Bronchial epithelial cell (primary cell): ENCODE measurements at places on chromosomes 16 and 17. TPM values are rescaled to one million over a fixed set of nuclear protein-coding genes. Genes with fewer than 3 reads are reported as not detected.

Gene BAIAP2
- 48.7 and 60.3 TPM in 2 replicates for total RNA-seq

GRCh38 chr17:39002991-39003715 lies 36.0 kb upstream of the FBXO47 start:
- DNase-seq = no peak

Gene SPATA32
- under 0.01 TPM in 1 of 2 replicates, not detected in the other for total RNA-seq

Gene PRCD
- 0.13 TPM in 1 of 2 replicates, not detected in the other for total RNA-seq

DNA sequence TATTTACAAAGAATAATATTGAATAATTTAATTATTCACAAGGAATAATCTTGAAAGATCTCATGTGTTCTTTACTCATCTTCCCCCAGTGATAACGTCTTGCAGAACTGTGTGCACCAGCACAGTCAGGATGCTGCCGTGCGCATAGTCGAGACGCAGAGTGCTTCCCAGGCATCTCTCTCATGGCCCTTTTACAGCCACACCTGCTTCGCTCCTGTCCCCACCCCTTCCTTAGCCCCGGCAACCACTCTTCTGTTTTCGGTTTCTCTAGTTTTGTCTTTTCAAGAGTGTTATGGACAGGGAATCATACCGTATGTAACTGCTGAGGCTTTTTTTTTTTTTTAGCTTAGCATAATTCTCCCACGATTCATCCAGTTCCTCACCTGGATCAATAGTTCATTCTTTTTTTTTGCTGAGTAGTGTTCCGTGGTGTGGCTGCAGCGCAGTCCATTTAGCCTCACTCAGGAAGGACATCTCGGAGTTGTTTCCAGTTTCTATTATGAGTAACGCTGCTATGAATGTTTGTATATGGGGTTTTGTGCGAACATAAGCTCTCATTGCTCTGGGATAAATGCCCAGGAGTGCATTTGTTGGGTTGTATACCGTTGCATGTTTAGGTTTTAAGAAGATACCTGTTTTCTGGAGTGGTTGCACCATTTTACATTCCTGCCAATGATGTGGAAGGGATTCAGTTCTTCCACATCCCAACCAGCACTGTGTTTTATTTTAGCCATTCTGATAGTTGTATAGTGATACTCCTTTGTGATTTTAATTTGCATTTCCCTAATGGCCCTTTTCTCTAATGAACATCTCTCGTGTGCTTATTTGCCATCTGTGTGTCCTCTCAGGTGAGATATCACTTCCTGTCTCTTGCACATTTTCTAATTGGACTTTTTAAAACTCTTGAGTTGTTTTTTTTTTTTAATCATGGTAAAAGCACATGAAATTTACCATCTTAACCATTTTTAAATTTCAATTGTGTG lies 47.6 kb downstream of the SEC14L1 start:
- peak; percentile 37 for DNase-seq

- peak; percentile 85 for DNase-seq
Measured at GRCh38 chr17:50534222-50534978, 1.9 kb downstream of the EPN3 start.

- no peak for DNase-seq
Measured at GRCh38 chr17:44006272-44006597, 1.8 kb downstream of the NAGS start.

GRCh38 chr17:7755095-7755890 lies 37.7 kb downstream of the DNAH2 start:
- DNase-seq = peak; percentile 84

DNA sequence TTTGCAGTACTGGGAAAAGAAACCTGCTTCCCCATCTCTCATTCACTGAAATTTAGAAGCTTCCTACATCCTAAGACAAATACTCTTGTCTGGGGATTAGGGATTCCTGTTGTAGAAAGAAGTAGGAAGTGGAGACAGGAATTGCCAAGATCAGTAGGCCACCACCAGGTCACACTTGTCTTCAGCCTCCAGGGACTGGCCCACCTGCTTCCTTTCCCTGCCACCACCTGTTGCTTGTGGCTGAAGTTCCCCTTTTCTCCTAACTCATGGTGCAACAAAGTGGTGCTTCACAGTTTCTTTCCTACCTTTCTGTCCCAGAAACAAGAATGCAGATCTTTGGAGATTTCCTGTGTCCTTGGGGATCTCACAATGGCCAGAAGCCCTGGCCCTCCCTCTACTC lies 82.4 kb downstream of the WNT3 start:
- no peak for DNase-seq
